ENCODE measurements at places on chromosomes 6 and 20.
A peak's percentile ranks its signal among the peaks of the same experiment; 100 is the strongest.

- DNase-seq = peak; percentile 56
Measured at GRCh38 chr20:33277471-33278441, 5.3 kb upstream of the BPIFB1 start.

DNA sequence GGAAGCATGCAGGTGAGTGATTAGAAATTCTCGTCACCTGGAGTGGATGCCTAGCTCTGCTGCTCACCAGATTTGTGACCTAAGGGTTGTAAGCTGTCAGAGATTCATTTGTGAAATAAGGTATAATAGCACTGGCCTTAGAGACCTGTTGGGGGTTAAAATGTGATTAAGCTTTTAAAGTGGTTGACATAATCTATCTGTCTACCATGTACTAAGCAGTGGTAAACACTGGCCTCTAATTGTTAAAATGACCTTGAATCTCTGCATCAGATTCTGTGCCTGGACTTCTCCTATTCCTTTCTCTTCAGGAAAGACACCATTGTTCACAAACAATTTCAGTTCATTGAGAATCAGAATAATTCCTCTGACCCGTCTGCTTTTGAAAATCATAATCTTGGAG lies 536.2 kb downstream of the CBLN4 start:
- DNase-seq = no peak

- DNase-seq = no peak
Measured at GRCh38 chr6:144315981-144316861, 31.1 kb downstream of the UTRN start.

- peak; percentile 56 for DNase-seq
Measured at GRCh38 chr20:49964964-49965780, 17.6 kb upstream of the SNAI1 start.

DNA sequence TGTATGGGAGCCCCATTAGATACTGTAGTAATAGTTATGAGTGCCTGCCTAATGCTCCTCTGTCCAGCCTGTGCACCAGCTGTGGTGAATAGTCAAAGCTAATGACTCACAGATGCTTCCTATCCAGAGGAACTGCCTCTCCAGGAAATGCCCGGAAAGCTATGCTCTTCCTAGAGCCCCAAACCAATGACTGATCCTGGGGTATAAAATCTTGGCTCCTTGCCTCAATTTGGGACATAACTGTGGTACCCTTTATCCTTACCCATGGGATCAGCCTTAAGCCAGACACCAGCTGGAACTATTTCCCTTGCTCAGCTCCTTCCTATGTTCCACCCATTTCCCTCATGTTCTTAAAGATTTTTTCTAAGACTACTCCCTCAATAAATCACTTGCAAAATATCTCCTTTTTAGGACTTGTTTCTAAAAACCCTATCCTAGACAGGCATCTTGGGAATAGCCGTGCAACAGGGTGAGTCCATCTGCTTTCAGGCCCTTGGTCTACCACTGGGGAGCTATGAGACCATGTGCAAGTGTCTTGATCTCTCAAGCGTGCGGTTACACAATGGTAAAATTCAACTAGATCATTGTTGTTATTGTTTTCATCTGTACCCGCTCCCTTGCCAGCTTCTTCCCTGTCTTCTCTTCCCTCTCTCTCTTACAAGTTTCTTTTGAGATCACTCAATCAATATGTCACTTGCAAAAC lies 283.7 kb downstream of the BTBD3 start:
- DNase-seq = peak; percentile 27

GRCh38 chr6:119978274-119978889 lies 628.8 kb upstream of the MAN1A1 start:
- DNase-seq = peak; percentile 3

DNA sequence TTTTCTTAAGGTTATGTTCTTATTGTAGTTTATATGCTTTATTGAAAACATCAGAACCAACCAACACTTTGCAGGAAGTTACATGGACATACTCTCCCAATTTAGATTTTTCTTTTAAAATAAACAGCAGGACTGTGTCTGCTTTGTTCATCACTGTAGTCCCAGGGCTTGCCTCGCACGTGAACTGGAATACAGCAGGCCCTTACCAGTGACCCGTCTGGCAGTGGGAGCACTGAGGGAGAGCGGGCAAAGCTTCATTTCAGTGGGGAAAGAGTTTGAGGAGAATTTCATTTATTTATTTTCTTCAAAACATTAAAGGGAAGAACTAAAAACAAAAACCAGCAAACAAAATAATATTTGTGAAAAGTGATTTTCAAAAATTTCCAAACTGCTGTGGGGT lies 230.8 kb downstream of the PAX1 start:
- no peak for DNase-seq

DNA sequence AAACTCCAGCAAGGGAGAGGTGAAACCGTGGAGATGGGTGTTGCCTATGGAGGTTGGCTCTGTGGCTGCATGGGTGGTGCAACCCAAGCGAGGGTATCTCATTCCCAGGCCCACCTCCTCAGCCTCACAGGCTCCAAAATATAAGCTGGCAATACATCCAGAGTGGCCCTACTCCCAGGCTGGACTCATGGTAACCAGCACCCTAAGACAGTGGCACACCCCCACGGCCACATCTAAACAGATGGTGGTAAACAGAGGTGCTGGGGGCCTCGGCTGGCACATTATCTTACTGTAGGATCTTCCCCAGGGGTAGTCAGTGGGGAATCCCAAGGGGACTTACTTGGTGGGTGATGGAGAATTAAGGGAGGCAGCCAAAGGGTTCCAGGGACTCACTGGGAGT lies 33.7 kb upstream of the CCND3 start:
- DNase-seq = no peak

- no peak for DNase-seq
Measured at GRCh38 chr6:4970739-4971395, 33.0 kb downstream of the RPP40 start.

- no peak for DNase-seq
Measured at GRCh38 chr6:151536188-151536479, 42.3 kb downstream of the CCDC170 start.

GRCh38 chr6:63589952-63590411 lies 17.7 kb downstream of the LOC128125822 start:
- DNase-seq = no peak
